ENCODE measurements at places on chromosomes 6 and 20.

DNA sequence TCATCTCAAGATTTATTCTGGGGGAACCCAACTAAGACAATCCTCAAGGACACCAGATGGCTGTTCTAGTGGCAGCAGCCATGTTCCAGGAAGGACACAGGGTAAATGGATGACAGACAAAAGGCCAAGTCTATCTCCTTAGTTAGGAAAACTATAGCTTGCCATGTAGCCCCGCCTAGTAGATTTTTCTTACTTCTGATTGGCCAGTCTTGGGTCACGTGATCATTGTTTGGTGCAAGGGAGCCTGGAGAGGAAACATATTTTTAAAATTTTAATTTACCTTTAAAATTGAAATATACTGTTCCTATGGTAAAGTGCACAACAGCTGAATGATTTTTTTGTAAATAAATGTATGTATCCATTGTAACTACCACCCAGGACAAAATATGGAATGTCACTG, 4.4 kb upstream of the KCNS1 start:
- no peak for DNase-seq

GRCh38 chr20:33732166-33732970, 572 bp downstream of the ZNF341 start:
- DNase-seq, result no peak

DNA sequence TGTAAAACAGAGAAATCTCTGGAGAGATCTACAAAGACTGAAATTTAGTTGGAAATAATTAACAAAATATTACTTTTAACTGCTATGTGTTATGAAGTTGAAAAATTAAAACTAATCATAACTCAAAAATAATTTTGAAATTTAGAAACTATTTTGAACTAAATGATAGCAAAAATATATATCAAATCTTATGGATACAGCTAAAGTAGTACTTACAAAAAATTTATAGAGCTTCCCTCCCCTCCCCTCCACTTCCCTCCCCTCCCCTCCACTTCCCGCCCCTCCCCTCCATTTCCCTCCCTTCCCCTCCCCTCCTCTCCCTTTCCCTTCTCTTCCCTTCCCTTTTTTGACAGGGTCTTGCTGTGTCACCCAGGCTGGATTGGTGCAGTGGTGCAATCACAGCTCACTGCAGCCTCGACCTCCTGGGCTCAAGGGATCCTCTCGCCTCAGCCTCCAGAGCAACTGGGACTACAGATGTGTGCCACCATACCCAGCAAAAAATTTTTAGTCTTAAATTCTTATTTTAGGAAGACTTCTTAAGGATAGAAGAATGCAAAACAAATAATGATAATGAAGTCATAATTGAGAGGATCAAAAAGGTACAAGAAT, 87.2 kb upstream of the RGS17 start:
- no peak for DNase-seq

DNA sequence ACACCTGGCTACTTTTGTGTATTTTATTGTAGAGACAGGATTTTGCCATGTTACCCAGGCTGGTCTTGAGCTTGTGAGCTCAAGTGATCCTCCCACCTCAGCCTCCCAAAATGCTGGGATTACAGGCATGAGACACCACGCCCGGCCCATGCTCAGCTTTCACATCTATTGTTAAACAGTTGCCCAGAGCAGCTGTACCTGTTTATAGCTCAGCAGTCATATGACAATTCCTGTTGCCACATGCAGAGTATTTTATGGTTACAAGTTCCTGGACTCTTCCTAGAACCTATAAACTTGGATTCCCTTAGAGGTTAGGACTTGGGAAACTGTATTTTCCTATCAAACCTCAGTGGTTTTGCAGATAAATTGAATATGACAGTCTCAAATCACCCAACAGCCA, 188.3 kb upstream of the KCNG1 start:
- no peak for DNase-seq

- DNase-seq, result no peak
Observed at GRCh38 chr6:35419417-35419816, 32.7 kb upstream of the FANCE start.

GRCh38 chr6:141437685-141438084, 695.0 kb upstream of the GJE1 start:
- no peak for DNase-seq

GRCh38 chr6:70841112-70841511, 115.7 kb downstream of the B3GAT2 start:
- DNase-seq, result no peak

- no peak for DNase-seq
Observed at GRCh38 chr6:15363164-15363522, 117.3 kb downstream of the JARID2 start.

DNA sequence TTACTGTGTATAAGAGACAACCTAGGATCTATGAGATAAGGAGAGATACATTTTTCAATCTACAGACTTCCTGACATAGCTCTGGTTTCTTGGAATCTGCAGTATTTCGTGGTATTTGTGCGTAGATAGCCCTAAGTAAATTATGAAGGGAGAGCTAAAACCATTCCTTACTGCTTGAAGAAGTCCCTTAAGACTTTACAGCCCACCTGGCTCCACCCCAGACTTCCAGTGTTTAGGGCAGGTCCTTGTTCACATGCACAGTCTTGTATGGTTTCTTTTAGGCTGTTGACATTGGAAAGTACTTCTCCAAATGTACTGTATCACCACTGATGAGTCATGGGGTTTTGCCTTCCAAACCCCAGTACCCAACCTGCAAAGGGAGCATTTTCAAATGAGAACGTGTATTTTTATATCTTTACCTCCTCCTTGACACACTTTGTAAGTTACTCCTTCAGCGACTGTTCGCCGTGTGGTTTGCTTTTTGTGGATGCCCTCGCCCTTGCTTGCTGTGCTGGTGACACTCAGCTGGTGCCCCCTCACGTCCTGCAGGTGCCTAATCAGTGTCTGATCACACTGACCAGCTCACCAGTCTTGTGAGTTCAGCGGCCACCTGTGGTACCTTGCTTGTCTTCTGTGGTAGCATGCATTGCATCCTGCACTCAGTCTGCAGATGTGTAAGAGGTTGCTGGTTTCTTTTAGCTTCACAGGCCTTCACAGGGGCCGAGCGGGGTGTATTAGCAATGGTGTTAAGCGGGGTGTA, 73.3 kb downstream of the IGF2R start:
- no peak for DNase-seq

DNA sequence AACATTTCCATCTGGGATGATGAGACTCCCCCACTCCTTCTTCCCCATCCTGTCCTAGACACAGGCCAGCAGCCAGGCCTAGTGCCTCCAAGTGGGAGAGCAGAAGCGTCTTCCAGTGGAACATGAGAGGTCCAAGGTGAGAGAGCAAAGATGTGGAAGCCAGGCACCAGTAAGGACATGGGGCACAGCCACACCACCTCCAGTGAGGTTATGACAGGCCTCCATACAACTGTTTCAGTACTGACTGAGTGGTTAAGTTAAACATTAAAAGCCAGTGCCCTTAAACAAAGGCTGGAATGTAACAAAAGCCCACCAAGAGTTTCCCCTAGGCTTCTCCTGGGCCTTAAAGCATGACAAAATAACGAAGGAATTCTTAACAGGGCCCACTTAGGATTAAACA, 5.3 kb downstream of the ZBTB24 start:
- DNase-seq, result no peak

DNA sequence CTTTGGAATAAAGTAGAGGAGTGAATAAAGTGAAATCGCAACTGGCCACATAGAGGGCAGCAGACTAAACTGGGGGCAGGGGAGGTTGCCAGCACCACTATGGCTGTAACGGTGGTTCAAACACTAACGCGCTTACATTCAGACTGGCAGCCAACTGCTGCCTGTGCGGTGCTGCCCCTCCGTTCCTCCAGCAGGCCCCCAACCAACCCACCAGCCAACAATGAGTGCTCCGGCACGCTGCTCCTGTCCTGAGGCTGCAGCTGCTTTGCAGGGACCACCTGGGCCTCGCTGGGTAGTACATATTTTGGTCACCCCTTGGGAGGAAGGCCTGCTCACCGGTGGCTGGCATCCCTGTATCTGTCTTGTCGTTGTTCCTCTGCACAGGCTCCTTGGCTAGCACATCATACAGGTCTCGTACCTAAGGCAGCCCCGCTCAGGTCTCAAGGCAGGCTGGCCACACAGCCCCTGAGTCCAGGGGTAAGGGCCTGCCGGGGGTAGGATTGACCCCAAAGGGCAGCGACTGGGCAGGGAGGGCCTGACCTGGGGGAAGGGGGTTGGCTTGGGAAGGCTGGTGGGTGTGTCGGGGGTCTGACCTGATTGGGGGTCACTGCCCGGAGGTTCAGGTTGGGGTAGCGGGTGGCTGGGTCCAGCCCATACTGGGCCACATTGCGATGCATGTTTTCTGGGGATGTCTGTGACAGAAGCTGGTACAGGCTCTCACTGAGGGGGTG, 6.3 kb downstream of the MICAL1 start:
- no peak for DNase-seq

- DNase-seq, result no peak
Observed at GRCh38 chr6:89415185-89415584, 3.1 kb upstream of the RRAGD start.

DNA sequence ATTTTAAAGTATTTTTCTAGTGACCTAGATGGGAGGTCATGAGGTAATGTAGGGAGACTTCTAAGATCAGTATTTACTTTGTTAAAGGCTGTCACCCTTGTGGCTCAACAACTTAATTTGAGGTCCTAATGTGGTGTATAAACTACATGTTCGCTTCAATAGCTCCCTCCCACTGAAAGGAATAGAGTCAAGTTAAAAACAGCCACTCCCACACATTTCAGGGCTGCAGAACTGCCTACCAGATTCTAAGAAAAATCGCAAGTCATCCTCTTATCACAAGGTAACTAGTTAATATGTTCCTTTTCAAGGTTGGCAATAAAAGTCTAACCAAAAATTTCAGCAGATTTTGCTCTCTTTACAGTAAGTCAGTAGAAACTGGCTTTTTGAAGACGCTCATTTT, 15.1 kb downstream of the GSTA1 start:
- no peak for DNase-seq

DNA sequence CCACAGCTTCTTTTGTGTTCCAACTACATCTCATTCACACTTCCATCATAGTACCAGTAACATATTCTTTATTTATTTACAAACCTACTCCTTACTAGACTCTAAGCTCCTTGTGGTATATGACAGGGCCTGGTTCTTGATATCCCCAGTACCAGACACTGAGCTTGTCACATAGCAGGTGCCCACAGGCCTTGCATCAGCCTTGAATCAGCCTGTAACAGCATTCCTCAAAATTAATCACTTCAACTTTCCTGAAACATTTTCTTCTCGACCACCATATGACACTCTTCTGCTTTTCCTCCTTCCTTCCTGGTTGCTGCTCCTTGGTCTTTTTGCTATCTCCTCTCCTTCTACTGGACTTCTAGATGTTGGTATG, 24.7 kb upstream of the SRPK1 start:
- DNase-seq, result no peak

DNA sequence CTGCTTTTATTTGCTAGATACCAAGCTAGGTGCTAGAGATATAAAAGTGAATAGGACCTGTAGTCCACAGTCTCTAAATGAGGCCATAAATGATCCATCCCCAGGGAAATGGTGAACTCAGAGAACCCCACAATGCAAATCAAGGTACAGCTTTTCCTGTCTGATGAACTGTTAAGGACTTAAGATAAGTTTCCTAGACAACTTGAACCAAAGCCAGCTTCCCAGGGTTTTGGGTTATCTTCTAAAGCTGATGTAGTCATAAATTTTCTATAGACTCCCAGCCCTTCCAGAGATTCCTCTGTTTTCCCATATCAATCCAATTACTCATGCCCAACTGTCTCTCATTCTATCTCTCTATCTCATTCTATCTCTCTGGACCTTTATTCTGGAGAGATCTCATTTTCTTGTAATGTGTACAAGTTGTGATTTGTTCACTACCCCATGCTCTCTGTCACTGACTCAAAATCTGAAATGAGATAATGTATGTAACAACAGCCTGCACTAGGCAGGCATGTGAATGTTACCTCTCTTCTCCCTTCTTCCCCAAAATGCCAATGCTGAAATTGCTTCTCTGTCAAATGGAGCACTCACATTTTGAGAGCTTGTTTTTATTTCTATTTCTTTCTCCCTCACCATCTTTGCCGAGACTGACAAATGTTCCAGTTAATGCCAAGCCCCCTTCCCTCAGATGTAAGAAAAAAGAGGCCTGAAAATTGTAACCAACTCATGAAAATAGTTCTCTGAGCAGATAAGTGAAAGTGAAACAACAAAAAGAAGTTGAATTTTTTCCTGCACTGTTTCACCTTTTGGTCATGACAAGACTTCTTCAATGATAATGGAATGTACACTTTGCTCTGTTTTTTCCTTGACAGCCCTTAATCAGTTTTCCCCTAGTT, 279.9 kb downstream of the SLC35F1 start:
- DNase-seq, result no peak

- DNase-seq, result no peak
Observed at GRCh38 chr6:34912715-34913464, 23.8 kb downstream of the ANKS1A start.
